ENCODE measurements at places on chromosomes 7 and 10.

DNA sequence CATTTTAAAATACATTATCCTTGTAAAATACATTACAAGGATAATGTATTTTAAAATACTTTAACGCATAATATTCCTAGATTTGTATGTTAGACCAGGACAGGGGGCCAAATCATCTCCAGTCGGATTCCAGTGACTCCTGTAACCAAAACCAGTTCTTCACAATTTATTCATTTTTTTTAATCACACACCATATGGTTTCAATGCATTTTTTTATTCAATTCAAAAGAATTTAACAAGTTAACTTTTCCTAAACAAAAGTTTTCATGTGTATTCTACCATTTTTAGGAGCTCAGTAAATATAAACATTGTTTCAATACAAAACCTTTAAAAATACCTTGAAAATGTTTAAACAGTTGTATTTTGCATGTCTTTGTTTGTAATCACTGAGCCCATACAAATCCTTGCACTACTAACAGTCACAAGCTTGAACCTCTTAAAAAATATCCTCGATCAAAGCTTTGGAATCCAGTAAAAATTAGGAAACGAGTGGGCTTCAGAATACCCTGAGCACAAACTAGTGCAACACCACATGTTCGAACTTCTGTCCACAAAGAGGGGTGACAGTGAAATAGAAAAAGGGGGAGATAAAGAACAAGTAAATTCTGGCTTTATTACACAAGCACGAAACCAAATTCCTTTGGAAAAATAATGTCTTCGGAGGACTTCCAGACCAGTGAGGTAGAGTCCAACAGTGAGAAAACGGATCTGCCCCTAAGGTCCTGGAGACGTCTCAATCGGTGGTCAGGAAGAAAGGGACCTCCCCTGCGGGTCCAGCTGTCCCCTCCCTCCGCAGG, 1.6 kb downstream of the CCDC71L start:
- no peak for DNase-seq

- no peak for DNase-seq
Measured at GRCh38 chr10:96656198-96656577, 64.1 kb downstream of the PIK3AP1 start.

GRCh38 chr10:348456-348855, 213.2 kb downstream of the ZMYND11 start:
- no peak for DNase-seq

DNA sequence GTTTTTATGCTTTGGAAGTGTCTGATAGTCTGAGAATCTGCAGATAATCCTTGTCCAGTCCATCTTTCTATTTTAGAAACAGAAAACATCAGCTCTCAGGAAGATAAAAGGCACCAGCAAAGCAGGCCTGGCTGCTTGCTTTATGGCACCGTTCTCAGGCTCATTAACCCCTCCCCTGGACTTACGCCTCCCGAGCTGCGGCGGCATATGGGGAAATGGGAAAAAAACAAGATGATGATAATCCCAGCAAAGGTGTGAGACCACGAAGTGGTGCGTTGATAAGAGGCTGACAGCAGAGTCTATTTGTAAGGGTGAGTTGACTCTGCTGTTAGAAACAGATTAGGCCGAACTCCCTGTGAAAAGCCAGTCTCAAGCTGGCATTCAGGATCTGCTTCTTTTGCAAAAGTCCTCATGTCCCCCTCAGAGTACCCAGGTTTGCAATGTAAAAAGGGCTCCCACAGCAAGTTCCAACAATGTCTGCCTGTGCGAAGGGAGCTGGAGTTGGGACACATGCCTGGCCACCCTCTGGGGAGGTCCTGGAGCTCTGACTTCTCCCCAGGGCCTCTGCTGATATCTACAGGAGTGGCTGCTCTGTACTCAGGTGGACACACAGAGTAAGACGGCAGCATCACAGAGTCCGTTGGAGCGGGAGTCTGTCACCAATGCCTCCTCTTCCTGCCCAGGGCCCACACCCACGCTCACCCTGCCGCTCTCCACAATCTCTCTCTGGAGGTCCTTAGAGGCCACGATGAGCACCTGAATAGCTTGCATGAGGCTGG, 54.3 kb downstream of the SPDYE5 start:
- DNase-seq = no peak
